Peyer's patch (tissue), 4 donors: ENCODE measurements at places on chromosomes 3 and 15. TPM values are rescaled to one million over a fixed set of nuclear protein-coding genes. Genes with fewer than 3 reads are reported as not detected.

The TTC21A gene
- total RNA-seq: 28.9 TPM

The MAP3K13 gene
- total RNA-seq: 60.2 TPM

GRCh38 chr15:75451674-75452363, at the start of gene SIN3A:
SIN3A (minus strand) TSS chr15:75451690; CDS start chr15:75430375, 21,315 bp downstream.
- H3K27ac ChIP-seq: peak within 1 kb of the TSS; percentile 98
- peak; percentile 99 for DNase-seq
- peaks cover 3% of the 10 kb centered on the region for H3K36me3 ChIP-seq
- H3K4me1 ChIP-seq: peaks cover 4% of the 10 kb centered on the region
- H3K27me3 ChIP-seq: no peaks in the 10 kb centered on the region

GRCh38 chr15:61083081-61083787, 145.9 kb downstream of the RORA start:
- H3K36me3 ChIP-seq: no peaks in the 10 kb centered on the region
- H3K4me1 ChIP-seq: no peaks in the 10 kb centered on the region
- no peak for DNase-seq
- no peak overlapping the region for H3K4me3 ChIP-seq
- no peak overlapping the region for H3K27ac ChIP-seq

DNA sequence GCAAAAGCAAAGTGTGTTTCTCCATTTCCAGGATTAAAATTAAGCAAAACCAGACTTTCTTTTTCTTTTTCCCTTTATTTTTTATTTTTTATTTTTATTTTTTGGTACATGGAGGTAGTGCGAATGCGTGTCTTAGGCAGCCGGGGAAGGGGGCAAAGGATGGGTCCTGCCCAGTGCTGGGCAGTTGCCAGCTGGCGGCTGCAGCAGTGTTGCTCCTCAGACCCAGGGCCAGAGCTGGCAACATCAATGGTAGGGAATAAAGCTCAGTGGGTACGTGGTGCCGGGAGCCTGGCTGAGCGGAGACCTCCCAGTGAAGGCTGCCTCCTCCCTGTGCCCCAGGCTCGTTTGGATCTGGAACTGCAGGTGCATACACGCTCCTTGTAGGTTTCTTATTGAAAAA, 46.3 kb downstream of the POLR2M start:
- H3K4me3 ChIP-seq: no peak overlapping the region
- no peaks in the 10 kb centered on the region for H3K36me3 ChIP-seq
- no peaks in the 10 kb centered on the region for H3K4me1 ChIP-seq
- DNase-seq: no peak
